ENCODE measurements at places on chromosomes 16 and 17.

DNA sequence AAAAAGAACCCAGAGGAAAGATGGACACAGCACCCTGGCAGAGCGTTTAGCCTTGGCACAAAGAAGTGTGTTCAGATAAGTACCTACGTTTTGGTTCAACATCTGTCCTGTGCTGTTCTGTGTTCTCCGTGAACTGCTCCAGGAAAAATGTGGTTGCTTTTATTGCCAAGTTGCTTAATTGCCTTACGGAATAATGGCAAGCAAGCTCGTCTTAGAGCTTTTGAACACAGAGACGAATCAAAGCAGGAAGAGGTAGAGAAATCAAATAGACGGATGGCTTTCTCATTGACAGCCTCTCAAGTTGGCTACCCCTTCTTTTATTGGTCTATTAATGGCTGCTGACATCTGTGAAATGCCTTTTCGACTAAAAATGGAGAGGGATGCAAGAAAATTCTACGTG lies 911.1 kb upstream of the EEF2KMT start:
- DNase-seq, result no peak

- DNase-seq, result no peak
Measured at GRCh38 chr17:8153031-8153451, 837 bp upstream of the PER1 start.

- DNase-seq, result no peak
Measured at GRCh38 chr17:65079489-65079900, 23.0 kb upstream of the GNA13 start.

- DNase-seq, result no peak
Measured at GRCh38 chr16:85360323-85361277, 248.3 kb upstream of the CIBAR2 start.

GRCh38 chr17:49249292-49249794 lies 18.8 kb upstream of the PHOSPHO1 start:
- no peak for DNase-seq

DNA sequence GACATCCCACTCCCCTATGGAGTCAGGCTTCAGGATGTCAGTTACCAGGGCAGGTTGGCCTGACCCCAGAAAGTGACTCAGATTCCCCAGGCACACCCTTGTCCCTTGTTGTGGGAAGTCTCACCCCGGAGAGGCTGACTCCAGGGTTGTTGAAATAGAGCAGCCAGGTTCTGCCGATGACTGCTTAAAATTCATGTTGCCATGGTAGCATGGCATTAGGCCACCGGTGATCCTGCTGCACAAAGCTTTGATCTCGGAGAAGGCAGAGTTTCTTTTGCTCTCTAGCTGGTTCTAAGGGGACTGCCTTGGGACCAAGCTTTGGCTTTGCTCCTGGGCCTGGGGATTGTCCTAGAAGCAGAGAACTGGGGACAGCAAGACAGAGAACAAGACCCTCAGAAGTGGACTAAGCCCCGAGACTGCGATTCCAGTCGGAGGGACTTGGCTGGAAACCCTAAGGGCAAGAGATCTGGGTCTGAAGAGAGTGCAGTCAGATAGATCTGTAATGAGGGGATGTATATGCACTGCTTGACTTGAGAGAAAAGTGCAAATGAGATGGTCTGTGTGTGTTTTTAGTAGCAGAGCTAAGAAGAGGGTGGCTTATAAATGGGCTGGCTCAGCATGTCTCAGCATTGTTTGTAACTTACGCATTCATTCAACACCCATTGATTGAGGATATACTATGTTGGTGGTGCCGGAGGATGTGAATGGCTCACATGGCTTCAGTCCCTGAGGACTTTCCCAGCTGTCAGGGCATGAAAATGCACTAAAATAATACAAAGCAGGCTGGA lies 106.9 kb downstream of the RGS9 start:
- DNase-seq, result no peak

- no peak for DNase-seq
Measured at GRCh38 chr16:21167929-21168602, 9.6 kb downstream of the LDAF1 start.

DNA sequence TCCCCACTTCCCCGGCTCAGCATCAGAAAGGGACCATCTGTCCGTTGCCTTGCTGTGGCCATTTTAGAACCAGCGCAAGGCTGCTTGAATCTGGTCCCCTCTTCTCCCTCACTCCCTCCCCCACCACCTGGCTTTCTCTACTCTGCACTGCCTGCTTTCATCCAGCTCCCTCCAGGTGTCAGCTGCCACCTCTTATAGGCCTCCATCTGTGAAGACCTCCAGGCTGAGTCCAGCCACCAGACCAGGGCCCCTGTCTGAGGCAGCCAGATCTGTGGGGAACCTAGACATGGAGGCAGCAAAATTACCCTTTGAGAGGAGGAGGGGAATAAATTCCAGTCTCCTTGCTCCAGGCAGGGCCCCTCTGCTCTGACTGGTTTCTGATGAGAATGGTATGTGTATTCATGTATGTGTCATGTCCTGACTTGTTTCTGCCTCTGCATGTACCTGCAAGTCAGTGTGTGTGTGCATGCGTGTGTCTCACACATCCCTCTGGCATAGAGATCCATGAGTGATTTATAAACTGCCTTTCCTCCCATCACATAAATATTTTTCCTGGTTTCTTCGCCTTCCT lies 21.1 kb downstream of the MINK1 start:
- no peak for DNase-seq

DNA sequence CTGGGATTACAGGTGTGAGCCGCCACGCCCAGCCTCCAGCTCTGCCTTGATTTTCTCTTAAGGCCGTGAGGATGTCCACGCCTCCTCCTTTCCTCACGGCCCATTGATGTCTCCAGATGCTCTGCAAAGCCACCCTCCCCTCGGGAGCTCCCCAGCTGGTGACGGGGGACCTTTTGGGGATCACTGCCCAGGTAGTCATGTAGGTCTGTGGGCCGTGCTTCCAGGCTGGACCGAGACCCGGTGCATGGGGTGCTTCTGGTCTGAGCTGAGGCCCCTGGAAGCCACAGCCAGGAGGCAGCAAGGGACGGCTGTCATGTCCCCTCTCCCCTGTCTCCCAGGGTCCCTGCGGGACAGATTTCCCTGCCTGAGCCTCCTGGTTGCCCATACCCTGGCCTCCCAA lies 277.8 kb downstream of the SEC14L1 start:
- no peak for DNase-seq
